ENCODE measurements at places on chromosomes 7 and 10.

DNA sequence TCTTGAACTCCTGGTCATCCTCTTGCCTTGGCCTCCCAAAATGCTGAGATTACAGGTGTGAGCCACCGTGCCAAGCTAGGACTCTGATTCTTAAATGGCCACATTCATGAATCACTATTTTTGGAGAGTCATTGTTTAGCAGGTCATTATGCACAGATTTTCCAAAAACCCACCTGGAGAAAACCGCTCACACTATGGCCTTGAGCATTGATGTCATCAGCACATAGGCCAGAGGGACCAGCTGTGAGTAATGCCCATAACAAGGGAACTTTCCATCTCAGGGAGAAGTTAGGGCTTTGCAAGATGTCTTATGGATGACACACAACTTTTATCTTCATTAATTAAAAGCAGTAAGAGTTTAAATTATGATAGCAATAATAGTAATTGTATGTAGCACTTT is 86.4 kb upstream of the KIF5B start:
- no peak for DNase-seq

DNA sequence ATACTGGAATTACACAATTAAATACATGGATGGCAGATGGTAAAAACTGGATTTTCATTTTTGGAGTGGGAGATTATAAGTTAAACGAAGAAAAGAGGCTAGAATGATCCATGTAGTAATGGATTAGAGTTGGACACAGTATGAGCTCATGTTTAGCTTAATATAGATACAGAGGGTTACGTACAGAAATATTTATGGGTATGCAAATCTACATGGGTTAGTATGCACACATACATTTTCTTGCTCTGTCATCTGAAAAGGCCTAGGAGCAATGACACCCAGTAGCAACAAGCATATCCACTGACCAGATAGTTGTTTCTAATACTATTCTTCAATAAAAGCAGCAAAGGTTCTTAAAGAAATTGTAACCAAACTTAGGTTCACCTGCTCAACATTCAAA is 366.4 kb downstream of the SEMA3D start:
- DNase-seq, result no peak

- peak; percentile 19 for DNase-seq
These were observed 24.4 kb downstream of the ASNS start for GRCh38 chr7:97847791-97848190.

GRCh38 chr10:47041396-47042198 is 130.4 kb downstream of the PTPN20 start:
- no peak for DNase-seq

DNA sequence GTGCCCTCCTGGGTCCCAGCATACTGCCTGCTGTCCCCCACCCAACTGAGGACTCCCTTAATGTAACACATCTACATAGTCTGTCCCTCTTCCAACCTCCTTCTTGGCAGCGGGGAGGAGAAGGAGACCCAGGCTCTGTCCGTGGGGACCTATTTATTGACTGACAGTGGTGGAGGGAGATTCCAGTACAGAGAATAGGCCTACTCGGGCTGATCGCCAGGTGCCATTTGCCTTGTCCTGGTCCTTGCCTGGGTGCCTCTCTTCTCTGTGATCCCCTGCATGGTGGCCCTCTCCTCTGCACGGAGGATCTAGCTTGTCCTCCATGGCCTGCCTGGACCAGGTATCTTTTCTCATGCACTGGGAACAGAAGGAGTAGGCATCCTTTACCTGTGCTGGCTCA is 17.0 kb downstream of the GHRHR start:
- DNase-seq, result no peak

- DNase-seq, result no peak
These were observed 7.6 kb upstream of the GRID2IP start for GRCh38 chr7:6558837-6559236.

- no peak for DNase-seq
These were observed 54.0 kb upstream of the GLCCI1 start for GRCh38 chr7:7914547-7914946.

GRCh38 chr7:36088966-36089365 is 64.1 kb upstream of the EEPD1 start:
- no peak for DNase-seq

- DNase-seq, result no peak
These were observed 289.2 kb downstream of the WDR37 start for GRCh38 chr10:1345368-1345767.

DNA sequence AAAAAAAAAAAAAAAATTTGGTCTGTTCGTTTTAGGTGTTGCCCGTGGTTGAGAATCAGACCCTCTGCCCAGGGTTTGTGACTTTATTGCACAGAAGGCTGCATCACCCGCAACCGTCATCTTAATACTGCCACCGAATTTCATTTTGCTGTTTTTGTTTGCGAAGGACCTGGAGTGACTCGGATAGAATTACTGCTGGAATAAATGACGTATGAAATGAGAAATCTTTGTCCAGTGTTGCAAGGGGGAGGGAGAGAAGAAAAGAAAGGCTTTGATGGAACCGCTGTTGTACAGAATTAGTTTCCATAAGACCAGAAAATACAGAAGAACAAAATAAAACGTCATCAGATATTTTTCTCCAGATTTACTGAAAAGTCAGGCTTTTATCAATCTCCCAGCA is 103.3 kb downstream of the GALNT17 start:
- no peak for DNase-seq

DNA sequence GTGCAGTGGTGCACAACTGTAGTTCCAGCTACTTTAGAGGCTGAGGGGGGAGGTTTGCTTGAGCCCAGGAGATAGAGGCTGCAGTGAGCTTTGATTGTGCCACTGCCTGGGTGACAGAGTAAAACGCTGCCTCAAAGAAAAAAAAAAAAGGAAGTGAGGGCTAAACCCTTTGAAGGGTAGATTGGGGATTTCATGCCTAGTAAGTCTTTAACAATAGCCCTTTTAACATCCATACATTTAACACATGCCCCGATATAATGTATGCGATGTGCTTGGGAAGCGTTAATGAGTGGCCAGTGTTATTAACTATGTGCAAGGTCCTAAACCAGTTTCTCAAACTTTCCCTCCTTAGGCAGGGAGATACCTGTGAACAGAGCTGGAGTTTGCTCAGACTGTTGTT is 229.2 kb upstream of the HPS1 start:
- DNase-seq, result no peak

DNA sequence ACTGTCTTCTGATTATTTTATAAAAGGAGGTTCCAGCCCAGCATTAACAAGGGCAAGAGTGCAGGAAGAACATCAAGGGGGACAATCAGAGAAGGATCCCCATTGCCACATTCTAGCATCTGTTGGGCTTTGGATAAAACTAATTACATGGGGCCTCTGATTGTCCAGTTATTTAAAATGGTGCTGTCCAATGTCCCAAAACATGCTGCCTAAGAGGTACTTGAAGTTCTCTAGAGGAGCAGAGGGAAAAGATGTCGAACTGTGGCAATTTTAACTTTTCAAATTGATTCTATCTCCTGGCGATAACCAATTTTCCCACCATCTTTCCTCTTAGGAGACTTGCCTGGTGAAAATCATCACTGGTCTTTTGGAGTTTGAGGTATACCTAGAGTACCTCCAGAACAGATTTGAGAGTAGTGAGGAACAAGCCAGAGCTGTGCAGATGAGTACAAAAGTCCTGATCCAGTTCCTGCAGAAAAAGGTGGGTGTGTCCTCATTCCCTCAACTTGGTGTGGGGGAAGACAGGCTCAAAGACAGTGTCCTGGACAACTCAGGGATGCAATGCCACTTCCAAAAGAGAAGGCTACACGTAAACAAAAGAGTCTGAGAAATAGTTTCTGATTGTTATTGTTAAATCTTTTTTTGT is 2.3 kb downstream of the IL6 start:
- no peak for DNase-seq

GRCh38 chr10:68489919-68490318 is 18.1 kb upstream of the DNA2 start:
- no peak for DNase-seq

GRCh38 chr10:61835069-61835945 is 66.2 kb upstream of the ARID5B start:
- DNase-seq, result peak; percentile 49

DNA sequence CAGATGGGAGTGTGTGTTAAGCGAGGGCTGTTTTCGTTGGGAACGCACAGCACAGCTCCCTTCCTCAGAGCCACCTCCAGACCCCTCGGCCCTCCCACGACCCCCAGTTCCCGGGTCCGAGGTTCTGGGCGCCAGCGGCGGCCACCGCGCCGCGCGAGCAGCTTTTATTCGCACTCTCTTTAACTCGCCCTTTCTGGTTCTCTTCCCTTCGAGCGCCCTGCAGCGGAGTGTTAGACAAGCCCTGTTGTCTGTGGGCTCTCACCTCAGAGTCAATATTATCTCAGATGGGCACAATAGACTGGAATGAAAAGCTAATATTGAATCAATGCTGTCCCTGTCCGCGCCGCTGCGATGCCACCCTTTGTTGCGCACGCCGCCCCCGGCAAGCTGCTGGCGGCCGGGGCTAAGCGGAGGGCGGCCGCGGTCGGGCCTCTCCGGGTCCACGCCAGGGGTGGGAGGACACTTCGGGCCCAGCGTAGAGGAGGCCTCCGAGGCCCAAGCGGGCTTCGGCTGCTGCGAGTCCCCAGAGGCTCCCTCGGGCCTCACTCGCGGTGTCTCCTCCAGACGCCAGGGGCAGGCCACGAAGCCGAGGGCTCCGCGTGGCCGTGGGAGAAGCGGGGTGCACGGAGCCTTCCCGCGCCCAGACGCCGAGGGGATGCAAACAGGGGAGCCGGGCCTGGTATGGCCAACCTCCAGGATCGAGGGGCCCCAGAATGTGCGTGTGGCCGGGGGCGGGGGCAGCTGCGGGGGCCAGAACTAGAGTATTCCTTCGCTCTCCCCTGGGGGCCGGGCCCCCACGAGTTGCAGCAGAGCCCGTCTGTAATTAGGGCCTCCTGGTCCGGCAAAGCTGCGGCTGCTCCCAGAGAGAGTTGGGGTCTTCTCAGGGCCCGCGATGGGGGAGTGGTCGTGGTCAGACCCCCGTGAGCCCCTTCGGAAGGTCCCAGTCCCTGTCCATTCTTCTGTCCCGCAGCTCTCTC is 7.9 kb upstream of the EMX2 start:
- no peak for DNase-seq

GRCh38 chr7:111232249-111233084 is 141.5 kb downstream of the LRRN3 start:
- no peak for DNase-seq

DNA sequence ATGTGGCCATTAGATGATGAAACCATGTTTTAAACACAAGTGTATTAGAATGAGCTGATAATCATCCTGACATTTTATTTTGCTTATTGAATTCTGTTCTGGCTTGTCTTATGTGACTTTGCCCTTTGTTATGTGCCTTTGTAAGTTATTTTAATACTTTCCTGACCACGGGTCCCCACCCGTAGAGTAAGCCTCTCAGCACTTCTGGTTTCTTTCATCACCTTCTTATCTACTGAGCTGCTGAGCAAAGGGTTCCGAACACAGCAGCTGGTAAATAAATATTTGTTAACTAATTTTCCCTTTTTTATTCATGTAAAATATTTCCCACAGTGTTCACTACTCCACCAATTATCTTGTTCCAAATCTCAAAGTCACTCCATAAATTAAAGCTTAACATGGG is 1115.3 kb downstream of the SORCS3 start:
- DNase-seq, result no peak

DNA sequence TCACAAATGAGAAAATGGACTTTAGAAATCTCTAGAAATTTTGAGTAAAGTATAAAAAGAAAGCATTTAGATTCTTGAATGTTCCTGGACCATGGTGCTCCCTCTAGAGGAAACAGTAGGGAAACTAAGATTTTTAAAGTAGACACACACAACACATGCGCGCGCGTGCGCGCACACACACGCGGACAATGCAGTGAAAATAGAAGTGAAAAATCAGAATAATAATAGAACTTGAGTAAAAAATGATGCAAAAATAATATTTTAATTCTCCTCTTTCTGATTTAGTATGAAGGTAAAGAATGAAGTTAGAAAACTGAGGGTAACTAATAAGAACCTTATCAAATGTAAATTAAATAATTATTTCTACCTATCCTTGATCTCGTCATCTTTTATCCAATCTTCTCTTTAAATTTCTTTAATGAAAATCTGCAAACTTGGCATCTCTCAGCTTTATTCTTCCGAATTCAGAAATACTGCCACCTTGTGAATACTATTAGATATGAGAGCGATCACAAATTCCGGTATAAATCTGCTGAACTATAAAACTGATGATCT is 117.0 kb upstream of the AMPH start:
- DNase-seq, result no peak

DNA sequence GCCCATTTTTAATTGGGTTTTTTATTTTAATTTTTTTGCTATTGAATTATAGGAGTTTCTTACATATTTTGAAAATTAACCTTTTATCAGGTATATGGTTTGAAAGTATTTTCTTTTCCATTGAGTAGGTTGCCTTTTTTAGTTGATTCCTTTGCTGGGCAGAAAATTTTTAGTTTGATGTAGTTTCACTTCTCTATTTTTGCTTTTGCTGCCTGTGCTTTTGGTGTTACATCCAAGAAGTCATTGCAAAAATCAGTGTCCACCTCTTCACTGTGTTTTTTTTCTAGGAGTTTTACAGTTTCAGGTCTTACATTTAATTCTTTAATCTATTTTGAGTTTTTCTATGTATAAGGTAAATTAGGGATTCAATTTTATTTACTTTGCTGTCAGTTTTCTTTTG is 129.8 kb upstream of the FERD3L start:
- peak; percentile 23 for DNase-seq

DNA sequence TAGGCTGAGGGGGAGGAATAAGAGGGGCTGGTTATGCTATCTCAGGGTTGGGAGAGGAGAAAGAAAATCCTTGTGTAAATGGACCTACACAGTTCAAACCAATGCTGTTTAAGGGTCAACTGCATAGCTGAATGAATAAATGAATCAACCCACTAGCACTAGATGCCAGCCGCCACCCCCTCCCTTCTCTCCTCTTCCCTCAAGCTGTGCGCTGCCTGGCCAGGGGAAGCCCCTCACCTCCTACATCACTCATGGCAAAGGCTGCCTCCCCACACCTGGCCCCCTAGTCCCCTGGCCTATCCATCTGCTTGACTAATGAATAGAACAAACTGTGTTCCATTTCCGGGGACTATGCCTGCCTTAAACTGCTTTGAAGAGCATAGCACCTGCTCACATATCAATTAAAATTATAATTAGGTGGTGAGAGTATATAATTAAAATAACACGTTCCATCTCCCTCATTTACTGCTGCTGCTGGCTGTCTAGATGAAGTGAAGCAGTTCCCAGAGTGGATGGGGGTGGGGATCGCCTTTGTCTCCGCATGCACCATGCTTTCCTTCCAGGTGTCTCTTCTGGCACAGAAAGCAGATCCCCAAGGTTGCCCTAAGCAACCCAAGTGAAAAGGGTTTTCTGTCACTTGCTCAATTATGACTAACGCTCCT is 32.6 kb downstream of the GRID1 start:
- DNase-seq, result no peak

Measured in MM.1S (cell line).